Stimulated activated CD4-positive, alpha-beta T cell treated with anti-CD3 and anti-CD28 coated beads, Interleukin-1b, Interleukin-23, amount 100 ng/mL, for 48 hours (primary cell): ENCODE measurements at places on chromosomes 11 and 22.

DNA sequence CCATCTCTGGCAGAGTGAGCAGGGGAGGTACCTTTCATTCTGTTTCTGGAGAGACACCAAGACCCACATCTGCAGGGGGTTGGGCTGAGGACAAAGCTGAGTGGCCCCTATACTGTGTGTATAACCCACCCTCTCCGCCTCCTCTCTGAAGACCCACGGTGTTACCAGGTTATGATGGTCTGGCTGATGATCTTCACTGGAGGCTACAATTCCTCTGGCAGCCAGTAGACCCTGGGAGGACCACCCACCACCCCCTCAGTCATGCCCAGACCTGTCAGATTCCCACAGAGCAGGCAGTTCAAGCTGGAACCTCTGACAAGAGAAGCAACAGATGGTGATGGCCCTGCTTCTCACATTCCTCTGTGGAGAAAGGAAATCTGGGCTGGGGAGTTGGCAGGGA lies 11.4 kb upstream of the KCNJ1 start:
- no peak for DNase-seq

- DNase-seq: no peak
These were observed 21.3 kb upstream of the NUP50 start for GRCh38 chr22:45142376-45142775.

DNA sequence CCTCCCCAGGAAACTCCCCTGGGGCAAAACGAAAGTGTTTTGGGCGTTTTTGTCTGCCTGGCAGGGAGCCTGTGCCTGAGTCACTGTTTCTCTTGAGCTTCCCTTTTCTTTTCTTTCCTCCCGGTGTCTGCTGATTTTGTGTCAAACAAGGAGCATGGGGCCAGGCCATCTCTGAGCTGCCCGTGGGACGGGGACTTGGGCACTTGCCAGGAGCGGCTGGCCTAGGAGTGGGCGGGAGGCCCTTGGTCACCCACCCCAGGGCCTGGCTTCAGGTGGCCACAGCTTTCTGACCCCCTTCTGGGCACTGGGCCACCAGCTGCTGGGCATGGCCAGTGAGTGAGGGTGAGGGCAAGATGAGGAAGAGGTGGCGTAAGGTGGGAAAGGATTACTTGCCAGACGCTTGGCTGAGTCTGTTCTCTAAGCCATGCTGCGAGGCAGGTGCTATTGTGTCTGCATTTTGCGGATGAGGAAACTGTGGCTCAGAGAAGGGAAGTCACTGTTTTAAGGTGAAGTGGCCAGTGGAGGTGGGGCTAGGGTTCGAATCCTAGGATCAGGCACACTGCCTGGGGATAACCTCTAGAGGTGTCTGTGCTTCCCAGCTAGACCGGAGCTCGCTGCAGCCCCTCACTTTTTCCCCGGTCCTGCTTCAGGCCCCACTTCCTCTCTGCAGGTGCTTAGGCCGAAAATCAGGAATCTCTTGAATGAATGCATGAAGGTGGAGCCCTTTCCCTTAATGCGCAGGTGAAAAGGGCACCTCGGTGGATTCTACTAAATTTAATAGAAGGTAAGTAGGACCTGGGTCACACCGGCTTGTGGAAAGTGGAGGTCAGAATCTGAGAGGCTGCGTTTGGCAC lies 7.8 kb upstream of the NFAM1 start:
- no peak for DNase-seq

- DNase-seq: no peak
These were observed 26.4 kb downstream of the SCN4B start for GRCh38 chr11:118126082-118126838.

GRCh38 chr22:29225422-29226090 lies 19.9 kb downstream of the EMID1 start:
- DNase-seq: no peak
